GM23248 (cell line): ENCODE measurements at places on chromosomes 3 and 15.

- peak overlapping the region; percentile 79 for H3K4me3 ChIP-seq
- 0 out of 2 replicates have a peak, but pooled peaks cover 2% of the 10 kb centered on the region for H3K4me1 ChIP-seq
- no peak overlapping the region for H3K27ac ChIP-seq
- H3K36me3 ChIP-seq, result no peaks in the 10 kb centered on the region
- DNase-seq, result peak; percentile 54
- no peaks in the 10 kb centered on the region for H3K27me3 ChIP-seq
Observed at GRCh38 chr15:34582461-34583371, 735 bp downstream of the GOLGA8B start.

GRCh38 chr3:177802151-177802900 lies 605.0 kb upstream of the TBL1XR1 start:
- H3K4me3 ChIP-seq, result no peak overlapping the region
- H3K36me3 ChIP-seq, result no peaks in the 10 kb centered on the region
- peak overlapping the region; percentile 11; the same call in 1 of the 2 replicates for H3K27ac ChIP-seq
- H3K4me1 ChIP-seq, result peaks cover 27% of the 10 kb centered on the region
- no peaks in the 10 kb centered on the region for H3K27me3 ChIP-seq

DNA sequence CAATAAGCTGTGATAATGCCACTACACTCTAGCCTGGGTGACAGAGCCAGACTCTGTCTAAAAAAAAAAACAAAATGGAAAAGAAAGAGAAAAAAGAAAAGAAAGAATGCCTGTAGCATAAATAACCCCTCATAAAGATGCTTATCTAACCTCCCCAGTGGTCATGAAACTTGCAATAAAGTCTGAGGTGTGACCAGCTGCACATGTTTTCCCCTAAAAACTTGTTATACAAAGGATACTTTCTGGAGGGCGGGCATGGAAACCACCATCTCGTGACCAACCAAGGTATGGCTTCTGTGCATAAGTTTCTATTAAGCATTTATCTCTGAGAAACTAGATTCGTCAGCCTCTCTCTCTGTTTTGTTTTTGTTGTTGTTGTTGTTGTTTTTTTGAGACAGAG lies 21.8 kb downstream of the CCDC32 start:
- no peaks in the 10 kb centered on the region for H3K4me1 ChIP-seq
- no peaks in the 10 kb centered on the region for H3K27me3 ChIP-seq
- H3K27ac ChIP-seq, result no peak overlapping the region

- H3K36me3 ChIP-seq, result no peaks in the 10 kb centered on the region
- H3K27ac ChIP-seq, result peak overlapping the region; percentile 39
- DNase-seq, result peak; percentile 47
- peaks cover 44% of the 10 kb centered on the region for H3K4me1 ChIP-seq
- H3K4me3 ChIP-seq, result peak overlapping the region; percentile 25
- H3K27me3 ChIP-seq, result no peaks in the 10 kb centered on the region
Observed at GRCh38 chr3:129592381-129593131, 13.9 kb downstream of the PLXND1 start.

GRCh38 chr15:48984021-48984710 lies 20.4 kb upstream of the SHC4 start:
- peak overlapping the region; percentile 64 for H3K27ac ChIP-seq
- no peak for DNase-seq
- H3K27me3 ChIP-seq, result no peaks in the 10 kb centered on the region
- peaks cover 4% of the 10 kb centered on the region; the same call in 1 of the 2 replicates for H3K36me3 ChIP-seq
- no peak overlapping the region for H3K4me3 ChIP-seq

DNA sequence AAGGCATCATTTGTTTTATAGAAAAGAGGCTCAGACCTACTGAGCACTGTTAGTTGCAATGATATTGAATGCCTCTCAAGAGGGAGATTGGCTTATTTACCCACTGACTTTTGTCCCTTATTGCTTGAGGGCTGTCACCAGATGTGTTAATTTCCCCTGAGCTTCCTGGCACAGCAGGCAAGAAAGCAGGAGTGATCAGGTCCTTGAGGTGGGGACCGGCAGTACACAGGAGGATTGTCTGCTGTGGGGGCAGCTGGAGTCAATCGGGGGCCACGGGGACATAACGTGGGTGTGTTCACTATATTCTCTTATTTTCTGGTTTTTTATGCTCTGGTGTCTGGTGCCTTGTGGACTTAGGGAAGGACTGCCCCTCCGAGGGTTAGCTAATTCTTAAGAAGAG lies 44.6 kb downstream of the GASK1A start:
- no peak overlapping the region for H3K27ac ChIP-seq
- H3K27me3 ChIP-seq, result no peaks in the 10 kb centered on the region

GRCh38 chr15:88032787-88033186 lies 223.8 kb downstream of the NTRK3 start:
- DNase-seq, result peak; percentile 41
- H3K27me3 ChIP-seq, result no peaks in the 10 kb centered on the region
- H3K4me1 ChIP-seq, result no peaks in the 10 kb centered on the region

DNA sequence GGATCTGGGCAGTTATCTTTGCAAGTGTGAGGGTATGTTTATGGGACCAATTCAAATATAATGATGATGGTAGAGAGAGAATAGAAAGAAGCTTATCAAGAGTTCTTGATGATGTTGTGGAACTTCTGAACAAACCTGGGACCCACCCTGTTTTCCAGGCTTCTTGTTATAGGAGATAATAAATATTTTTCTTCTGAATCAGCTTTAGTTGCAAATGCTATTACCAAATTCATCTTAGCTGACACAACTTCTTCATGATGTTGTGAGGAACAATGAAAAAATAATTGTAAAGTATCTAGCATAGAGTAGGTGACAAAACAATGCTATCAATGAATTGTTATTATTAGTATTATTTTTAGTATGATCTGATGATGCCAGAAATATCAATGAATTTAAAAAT lies 43.5 kb upstream of the PTX3 start:
- DNase-seq, result peak; percentile 48
- no peaks in the 10 kb centered on the region for H3K36me3 ChIP-seq
- H3K4me3 ChIP-seq, result no peak overlapping the region
- no peak overlapping the region for H3K27ac ChIP-seq
- peaks cover 31% of the 10 kb centered on the region for H3K4me1 ChIP-seq
- H3K27me3 ChIP-seq, result no peaks in the 10 kb centered on the region

DNA sequence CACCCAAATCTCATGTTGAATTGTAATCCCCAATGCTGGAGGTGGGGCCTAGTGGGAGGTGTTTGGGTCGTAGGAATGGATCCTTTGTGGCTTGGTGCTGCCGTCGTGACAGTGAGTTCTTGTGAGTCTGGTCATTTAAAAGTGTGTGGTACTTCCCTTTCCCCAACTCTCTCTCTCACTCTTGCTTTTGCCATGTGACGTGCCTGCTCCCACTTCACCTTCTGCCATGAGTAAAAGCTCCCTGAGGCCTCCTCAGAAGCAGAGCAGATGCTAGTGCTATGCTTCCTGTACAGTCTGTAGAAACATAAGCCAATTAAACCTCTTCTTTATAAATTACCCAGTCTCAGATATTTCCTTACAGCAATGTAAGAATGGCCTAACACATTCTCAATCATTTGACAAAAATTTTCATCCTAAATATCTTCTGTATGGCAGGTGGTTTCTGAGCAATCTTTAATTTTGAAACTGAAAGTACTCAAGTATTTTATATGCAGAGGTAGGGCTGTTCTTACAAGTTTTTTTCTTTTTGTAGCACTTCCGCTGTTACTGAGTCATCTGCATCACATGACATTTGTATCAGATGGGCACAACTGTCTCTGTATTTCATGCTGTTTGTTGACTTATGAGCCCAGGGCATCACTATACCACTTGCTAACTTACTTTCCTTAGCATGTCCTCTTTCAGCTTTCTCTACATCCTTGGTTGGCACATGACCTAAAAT lies 8.8 kb downstream of the RPL39L start:
- H3K27me3 ChIP-seq, result no peaks in the 10 kb centered on the region
- H3K4me1 ChIP-seq, result no peaks in the 10 kb centered on the region
- 0 out of 2 replicates have a peak overlapping the region, but pooled peaks have one; percentile 15 for H3K4me3 ChIP-seq
- peak; percentile 63 for DNase-seq
- no peak overlapping the region for H3K27ac ChIP-seq

DNA sequence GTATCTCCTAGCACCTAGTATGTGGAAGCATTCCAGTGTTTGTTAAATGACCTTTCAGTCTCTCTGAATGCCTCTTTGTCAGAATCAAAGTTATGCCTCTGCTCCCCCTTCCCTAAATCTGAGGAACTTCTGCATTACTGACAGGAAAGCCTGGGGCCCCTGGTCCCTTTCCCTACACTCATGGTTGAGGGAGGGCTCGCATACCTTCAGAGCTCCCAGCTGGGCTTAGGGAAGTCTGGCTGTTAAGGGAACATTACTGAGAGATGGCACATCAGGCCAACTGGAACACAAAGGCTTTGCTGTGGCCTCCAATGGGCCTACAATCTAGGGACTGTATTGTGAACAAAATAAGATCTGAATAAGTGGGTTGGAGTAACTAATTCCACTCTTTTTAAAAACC lies 10.3 kb downstream of the PKM start:
- DNase-seq, result no peak
- peaks cover 69% of the 10 kb centered on the region for H3K36me3 ChIP-seq
- no peak overlapping the region for H3K4me3 ChIP-seq
- 0 out of 2 replicates have a peak overlapping the region, but pooled peaks have one; percentile 11 for H3K27ac ChIP-seq
- no peaks in the 10 kb centered on the region for H3K27me3 ChIP-seq
- peaks cover 46% of the 10 kb centered on the region for H3K4me1 ChIP-seq

DNA sequence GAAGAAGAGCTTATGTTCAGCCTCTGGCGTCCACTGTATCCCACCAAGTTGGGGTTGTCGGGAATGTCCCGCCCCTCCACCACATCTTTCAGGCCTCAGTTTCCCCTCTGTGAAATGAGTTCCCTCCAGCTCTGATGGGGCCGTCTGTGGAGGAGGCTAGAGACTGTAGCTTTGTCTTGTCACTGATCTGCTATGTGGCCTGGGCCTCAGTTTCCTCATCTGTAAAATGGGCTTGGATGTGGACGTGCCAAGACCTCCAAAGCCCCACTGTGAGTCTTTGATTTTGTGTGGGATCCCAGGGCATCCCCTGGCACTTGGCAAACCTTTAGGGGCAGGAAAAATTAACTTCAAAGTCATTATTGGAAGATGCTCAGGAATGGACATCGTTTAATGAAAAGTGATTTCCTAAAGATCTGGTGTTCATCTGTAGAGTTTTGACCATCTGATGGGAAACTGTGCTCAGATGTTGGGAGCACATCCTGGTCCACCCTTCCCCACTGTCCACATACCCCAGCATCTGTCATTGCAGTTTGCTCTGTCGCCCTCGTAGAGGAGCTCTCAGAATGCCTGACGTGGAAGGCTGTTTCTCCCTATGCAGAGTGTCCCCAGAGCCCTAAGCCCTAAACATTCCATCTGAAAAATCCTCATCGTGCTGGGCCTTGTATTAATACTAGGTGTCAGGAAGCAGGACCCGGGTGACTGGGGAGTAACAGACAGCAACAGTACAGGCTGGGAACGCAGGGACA lies 28.5 kb downstream of the SLC6A6 start:
- no peaks in the 10 kb centered on the region for H3K27me3 ChIP-seq
- no peak for DNase-seq
- no peaks in the 10 kb centered on the region for H3K36me3 ChIP-seq
- H3K4me3 ChIP-seq, result no peak overlapping the region

DNA sequence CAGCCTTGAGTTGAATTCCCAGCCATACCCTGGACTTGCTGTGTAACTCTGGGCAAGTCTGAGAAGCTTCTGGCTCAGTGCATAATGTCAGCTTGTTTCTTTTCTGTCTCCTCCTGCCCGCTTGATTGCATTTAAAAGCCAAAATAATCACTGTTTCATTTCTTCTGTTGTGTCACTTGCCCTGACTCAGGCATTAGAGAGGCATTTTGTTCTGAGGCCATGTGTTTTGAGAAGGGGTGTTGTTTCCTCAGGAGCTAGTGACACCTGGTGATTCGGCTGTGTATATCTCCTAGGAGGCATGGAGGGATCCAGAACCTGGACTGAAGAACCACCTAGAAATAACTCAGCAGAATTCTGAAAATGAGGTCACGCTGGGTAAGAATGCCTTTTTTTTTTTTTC lies 16.0 kb downstream of the WDR73 start:
- H3K4me3 ChIP-seq, result no peak overlapping the region
- peaks cover 37% of the 10 kb centered on the region; the same call in 1 of the 2 replicates for H3K36me3 ChIP-seq
- no peak overlapping the region; the same call in 1 of the 2 replicates for H3K27ac ChIP-seq
